ENCODE measurements at places on chromosomes 6 and 20.

DNA sequence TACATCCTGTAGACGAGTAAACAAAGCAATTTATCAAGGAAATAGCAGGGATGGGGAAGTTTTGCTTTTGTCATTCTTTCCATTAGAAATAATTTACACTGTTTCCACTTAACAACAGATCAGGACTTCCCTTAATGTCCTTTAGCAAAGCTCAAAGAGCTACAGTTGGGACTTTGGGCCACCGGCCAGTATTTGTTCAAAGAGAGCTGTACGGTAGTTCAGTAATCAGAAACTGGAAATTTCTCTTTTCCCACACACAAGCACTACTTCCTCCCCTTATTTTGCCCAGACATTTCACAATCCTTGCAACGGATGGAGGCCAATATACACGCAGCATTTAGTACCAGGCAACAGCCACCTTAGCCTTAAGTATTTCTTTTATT is 12.1 kb upstream of the HINT3 start:
- peak; percentile 84 for DNase-seq
- H3K27ac ChIP-seq, result peak overlapping the region; percentile 56
- peaks cover 18% of the 10 kb centered on the region for H3K4me1 ChIP-seq
- no peaks in the 10 kb centered on the region for H3K27me3 ChIP-seq

DNA sequence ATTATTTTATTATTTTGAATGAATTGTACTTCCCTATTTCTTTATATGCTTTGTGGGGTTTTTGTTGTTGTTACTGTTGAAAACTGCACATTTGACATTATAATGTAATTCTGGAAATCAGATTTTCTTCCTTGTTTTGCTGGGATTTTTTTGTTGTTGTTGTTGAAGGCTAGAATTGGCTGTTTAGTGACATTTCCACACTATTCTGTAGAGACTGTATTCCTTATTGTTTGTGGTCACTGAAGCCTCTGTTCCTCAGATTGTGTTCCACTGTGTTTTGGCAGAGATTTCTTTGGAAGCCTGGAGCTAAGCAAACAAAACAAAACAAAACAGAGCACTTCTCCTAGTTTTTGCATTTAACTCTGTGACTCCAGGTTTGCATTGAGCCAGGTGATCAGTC is 52.9 kb downstream of the CDYL start:
- H3K27me3 ChIP-seq, result no peaks in the 10 kb centered on the region
- H3K4me3 ChIP-seq, result no peak overlapping the region
- H3K36me3 ChIP-seq, result peaks cover 3% of the 10 kb centered on the region
- no peak overlapping the region for H3K27ac ChIP-seq

- H3K27me3 ChIP-seq, result no peaks in the 10 kb centered on the region
- H3K4me3 ChIP-seq, result no peak overlapping the region
- H3K36me3 ChIP-seq, result no peaks in the 10 kb centered on the region
- H3K27ac ChIP-seq, result no peak overlapping the region
Observed at GRCh38 chr6:6397842-6398241, 77.4 kb upstream of the F13A1 start.

DNA sequence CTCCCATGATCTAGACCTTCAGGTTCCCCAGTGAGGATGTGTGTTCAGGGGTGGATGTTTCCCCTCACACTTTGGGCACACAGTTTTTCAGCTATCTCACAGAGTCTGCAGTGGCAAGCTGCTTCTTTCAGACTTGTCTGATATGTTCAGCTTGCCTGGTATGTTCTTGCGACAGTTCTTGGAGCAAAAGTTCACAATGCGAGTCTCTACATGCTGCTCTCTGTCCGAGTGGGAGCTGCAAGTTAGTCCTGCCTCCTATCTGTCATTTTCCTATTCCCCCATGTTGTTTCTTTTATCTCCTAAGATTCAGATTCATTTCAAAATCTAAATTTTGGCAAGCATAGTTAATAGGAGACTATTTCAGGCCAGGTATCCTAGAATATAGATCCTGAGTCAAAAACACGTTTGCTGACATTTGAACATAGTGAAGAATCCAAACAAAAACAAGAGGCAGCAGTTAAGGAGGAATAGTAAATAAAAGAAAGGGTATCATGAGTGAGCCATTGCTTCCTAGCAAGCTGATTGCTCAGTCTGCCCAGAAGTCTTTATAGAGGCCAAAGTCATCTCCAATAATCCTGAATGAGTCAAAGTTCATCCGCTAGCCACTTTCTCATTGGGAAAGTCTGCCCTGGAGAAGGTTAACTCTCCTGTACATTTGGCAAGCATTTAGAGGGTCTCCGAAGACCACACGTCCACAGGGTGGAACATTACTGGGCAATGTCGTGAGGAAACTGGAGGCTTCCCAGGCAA is 140.2 kb upstream of the MOCS1 start:
- H3K27ac ChIP-seq, result no peak overlapping the region
- H3K27me3 ChIP-seq, result no peaks in the 10 kb centered on the region
- no peak overlapping the region for H3K4me3 ChIP-seq
- H3K4me1 ChIP-seq, result no peaks in the 10 kb centered on the region

DNA sequence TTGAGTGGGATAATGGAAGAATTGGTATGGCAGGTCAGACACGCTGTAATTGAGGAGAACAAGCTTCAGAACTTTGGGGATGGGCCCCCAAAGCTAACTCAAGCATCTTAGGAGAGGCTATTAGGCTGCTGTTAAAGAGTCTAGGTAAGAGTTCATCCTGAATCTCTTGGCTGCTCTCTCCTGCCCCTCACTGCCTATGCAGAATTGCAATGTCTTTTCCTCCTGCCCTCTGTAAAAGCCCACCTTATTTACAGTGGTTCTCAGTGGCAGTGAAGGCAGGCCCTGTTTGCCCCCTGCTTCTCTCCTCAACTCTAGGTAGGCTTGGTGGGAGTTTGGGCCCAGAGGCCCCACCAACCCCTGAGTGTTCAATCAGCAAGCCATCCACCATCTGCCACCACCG is 55.0 kb downstream of the LYRM2 start:
- H3K4me1 ChIP-seq, result no peaks in the 10 kb centered on the region
- H3K36me3 ChIP-seq, result no peaks in the 10 kb centered on the region
- no peak overlapping the region for H3K27ac ChIP-seq
- no peak overlapping the region for H3K4me3 ChIP-seq

DNA sequence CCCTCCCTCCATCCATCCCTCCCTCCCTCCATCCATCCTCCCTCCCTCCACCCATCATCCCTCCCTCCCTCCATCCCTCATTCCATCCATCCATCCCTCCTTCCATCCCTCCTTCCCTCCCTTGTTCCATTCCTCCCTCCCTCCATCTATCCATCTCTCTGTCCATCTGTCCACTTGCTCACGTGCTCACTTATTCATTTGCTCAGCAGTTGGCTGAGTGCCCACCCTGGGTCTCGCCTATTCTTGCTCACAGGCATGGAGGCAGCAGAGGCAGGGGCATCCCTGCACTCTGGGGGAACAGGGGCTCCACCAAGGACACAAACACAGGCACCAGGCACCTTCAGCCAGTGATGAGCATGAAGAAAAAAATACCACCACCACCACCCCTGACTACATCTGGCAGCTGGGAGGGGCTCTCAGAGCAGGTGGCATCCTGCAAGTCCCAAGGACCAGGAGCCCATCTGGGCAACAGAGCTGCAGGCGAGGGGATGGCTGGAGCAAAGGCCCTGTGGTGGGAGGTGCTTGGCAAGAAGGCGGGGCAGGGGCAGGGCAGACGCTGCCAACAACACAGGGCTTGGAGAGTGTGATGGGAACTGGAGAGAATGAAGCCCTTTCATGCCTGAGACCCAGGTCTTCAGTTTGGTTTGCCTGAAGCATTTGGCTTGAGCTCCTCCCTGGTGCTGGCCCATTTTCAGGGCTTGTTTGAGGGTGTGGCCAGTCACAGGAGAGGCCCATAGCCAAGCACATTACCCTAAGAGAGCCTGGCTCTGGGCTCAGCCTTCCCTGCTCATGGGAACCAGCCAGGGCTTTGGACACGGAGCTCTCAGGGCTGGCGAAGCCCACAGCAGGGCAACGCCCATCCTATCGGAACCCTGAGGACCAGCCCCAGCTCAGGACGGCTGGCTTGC is 40.2 kb upstream of the MRGBP start:
- no peaks in the 10 kb centered on the region for H3K36me3 ChIP-seq
- H3K27ac ChIP-seq, result no peak overlapping the region
- no peaks in the 10 kb centered on the region for H3K4me1 ChIP-seq
- H3K4me3 ChIP-seq, result no peak overlapping the region
- DNase-seq, result no peak

- H3K4me1 ChIP-seq, result peaks cover 8% of the 10 kb centered on the region
- no peaks in the 10 kb centered on the region for H3K27me3 ChIP-seq
- no peak overlapping the region for H3K4me3 ChIP-seq
- no peaks in the 10 kb centered on the region for H3K36me3 ChIP-seq
Observed at GRCh38 chr6:149446791-149447376, 37.9 kb downstream of the ZC3H12D start.

- H3K27me3 ChIP-seq, result no peaks in the 10 kb centered on the region
- DNase-seq, result no peak
- no peaks in the 10 kb centered on the region for H3K36me3 ChIP-seq
Observed at GRCh38 chr6:34792605-34793500, 970 bp downstream of the BLTP3A start.

GRCh38 chr6:11398451-11399326 is 138.9 kb upstream of the TMEM170B start:
- no peak overlapping the region for H3K27ac ChIP-seq
- no peak for DNase-seq
- no peak overlapping the region for H3K4me3 ChIP-seq
- no peaks in the 10 kb centered on the region for H3K36me3 ChIP-seq

- DNase-seq, result no peak
- H3K36me3 ChIP-seq, result no peaks in the 10 kb centered on the region
- no peaks in the 10 kb centered on the region for H3K27me3 ChIP-seq
- H3K4me1 ChIP-seq, result no peaks in the 10 kb centered on the region
- H3K4me3 ChIP-seq, result no peak overlapping the region
- H3K27ac ChIP-seq, result no peak overlapping the region
Observed at GRCh38 chr6:129753422-129753821, 43.4 kb upstream of the ARHGAP18 start.
